Neural crest cell (in vitro differentiated cells): ENCODE measurements at places on chromosomes 6 and 20.
A peak's percentile ranks its signal among the peaks of the same experiment; 100 is the strongest.

- H3K27ac ChIP-seq: no peak overlapping the region
- no peak for DNase-seq
- H3K4me1 ChIP-seq: peaks cover 4% of the 10 kb centered on the region
These were observed 3.3 kb downstream of the NPBWR2 start for GRCh38 chr20:64103871-64104666.

DNA sequence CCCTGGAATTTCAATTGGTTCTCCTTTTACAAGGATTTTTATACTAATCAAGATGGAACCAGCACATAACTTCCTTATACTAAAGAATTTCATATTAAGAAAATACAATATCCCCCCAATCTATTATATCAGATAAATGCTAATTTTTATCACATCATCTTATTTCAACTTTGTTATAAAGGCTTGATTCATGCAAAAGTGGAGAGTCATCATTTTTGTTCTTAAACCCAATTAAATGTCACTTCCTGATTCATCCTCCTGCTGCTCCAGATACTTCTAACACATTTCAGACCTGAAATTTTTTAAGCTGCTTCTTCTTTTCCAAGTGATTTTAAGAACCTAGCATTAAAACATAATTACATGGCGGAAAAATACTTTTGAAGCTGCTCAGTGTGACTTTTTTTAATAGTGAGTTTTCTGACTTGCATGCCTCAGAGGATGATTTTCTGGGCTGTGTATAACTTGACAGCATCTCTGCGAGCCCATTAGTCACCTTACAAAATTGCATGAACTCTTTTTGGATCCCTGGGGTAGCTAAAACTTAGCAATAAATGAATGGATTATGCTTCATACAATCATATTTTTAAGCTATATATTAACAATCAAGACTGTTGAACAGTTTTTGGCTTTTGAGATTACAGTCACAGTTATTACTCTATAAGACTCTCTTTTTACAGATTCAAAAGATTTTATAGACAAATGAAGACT, 134.1 kb downstream of the ELOVL4 start:
- no peaks in the 10 kb centered on the region for H3K36me3 ChIP-seq
- no peak overlapping the region for H3K27ac ChIP-seq
- no peaks in the 10 kb centered on the region for H3K27me3 ChIP-seq
- peaks cover 18% of the 10 kb centered on the region for H3K4me1 ChIP-seq

- no peaks in the 10 kb centered on the region for H3K27me3 ChIP-seq
- DNase-seq: no peak
- H3K4me3 ChIP-seq: no peak overlapping the region
- H3K4me1 ChIP-seq: peaks cover 7% of the 10 kb centered on the region
- H3K27ac ChIP-seq: no peak overlapping the region
These were observed 453.6 kb upstream of the FLRT3 start for GRCh38 chr20:14790771-14791620.

GRCh38 chr6:168607272-168608112, 166.5 kb downstream of the SMOC2 start:
- no peaks in the 10 kb centered on the region for H3K36me3 ChIP-seq
- H3K27me3 ChIP-seq: no peaks in the 10 kb centered on the region
- peaks cover 18% of the 10 kb centered on the region for H3K4me1 ChIP-seq
- H3K27ac ChIP-seq: peak overlapping the region; percentile 35
